ENCODE measurements at places on chromosomes 5 and 9.

GRCh38 chr5:123520677-123521247 lies 8.8 kb downstream of the CSNK1G3 start:
- DNase-seq = no peak

- peak; percentile 73 for DNase-seq
Observed at GRCh38 chr9:6567140-6567591, 78.4 kb downstream of the GLDC start.

DNA sequence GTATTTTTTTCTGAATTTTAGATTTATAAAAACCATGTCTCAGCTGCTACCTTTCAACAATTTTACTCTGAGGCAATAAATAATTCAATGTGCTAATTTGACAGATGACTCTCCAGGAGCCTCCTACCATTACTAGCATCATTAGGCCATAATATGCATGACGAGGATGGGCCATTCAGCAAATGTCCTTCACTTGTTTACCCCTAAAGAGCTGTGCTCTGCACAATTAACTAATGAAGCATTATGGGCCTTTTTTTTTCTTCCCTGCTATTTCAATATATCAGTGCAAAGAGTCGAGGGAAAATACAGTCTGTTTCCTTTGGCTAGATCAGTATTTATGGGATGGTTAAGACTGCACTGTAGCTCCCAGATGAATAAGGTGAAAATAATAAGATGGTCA lies 627.2 kb downstream of the ISL1 start:
- no peak for DNase-seq

DNA sequence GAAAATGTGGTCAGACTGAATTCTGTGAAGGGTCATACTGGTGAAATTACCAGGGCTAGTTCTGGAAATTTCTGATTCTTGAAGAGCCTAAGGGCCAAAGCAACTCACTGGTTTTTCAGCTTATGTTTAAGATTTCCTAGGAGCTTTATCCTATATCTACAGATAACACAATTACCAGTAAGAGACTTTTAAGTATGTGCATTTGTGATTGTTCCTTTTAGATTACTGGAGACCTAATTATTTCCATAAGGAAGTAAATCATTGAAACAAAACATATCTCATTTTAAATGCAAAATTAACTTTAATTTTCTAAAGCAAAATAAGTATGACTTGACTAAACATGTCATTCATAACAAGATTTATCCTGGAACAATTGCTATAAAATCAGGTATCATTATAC lies 134.2 kb downstream of the MPDZ start:
- no peak for DNase-seq

DNA sequence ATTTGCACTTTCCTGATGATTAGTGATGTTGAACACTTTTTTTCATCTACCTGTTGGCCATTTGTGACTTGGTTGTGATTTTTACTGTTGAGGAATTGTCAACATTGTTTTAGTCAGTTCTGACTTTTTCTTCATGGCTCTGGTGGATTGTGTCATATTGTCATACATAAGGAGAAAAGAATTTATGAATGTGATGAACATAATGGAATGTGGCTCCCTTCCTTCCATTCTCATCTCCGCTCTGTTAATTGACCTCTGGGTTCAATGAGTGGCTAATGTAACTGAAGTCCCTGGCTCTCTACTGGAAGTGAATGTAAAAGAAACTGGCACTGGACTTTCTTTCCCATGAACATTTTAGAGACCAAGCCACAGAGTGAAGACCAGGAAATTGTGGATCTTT lies 49.2 kb downstream of the KIAA1958 start:
- no peak for DNase-seq

GRCh38 chr9:36080519-36080918 lies 43.8 kb downstream of the RECK start:
- no peak for DNase-seq

DNA sequence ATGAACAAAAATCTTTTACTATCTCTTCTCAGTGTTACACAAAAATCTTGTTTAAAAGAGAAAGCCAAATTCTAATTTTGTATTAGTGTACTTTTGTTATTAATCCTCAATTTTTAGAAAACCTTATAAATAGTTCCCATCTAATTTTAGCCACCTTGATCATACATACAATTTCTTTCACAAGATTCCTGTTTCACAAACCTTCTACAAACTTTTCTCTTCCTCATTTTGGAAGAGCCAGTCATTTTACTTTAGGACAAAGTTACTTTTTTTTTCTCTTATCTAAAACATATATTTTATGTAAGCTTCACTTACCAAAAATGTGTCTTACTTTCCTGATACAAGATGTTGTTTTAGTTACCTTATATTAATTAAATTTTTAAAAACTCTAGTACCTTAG lies 161.3 kb downstream of the YIPF5 start:
- DNase-seq = no peak

DNA sequence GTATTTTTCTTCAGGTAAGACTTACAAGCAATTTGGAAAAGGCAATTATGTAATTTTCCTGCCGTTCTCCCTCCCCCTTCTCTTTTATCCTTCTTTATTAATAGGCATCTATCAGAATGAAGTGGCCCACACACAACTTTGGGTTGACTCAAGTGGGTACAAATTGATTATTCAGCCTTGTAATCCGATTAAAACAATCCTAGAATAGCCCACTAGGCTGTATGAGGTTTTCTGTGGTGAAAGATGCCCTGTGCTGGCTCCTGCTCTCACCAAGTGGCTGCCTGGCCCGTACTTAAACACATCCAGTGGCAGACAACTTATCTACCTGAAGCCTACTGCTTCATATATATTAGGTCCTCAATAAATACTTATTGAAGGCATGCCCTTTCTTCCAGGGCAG lies 177.3 kb upstream of the C9orf72 start:
- DNase-seq = no peak

DNA sequence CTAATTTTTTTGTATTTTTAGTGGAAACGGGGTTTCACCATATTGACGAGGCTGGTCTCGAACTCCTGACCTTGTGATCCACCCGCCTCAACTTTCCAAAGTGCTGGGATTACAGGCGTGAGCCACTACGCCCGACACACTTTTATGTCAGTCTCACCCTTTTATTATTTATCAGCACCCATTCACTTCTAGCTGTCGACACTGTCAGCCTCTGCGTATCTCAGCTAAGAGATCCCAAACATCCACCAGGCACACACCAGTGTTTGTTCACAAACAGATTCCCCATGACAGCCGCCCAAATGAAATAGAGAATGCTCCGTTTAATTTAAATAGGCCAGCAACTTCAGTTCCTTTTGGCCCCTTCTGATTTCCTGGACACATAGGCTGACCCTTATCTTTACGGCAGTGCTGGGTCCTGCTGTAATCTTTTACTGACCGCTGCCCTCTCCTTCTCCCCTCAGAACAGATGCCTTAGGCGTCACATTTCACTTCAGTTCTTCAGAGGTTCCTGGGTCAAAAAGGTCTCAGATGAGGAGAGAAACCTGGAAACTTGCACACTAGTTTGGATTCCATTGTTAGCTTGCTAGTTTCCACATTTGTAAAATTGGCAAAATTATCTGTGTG lies 43.1 kb upstream of the CKMT2 start:
- DNase-seq = no peak

DNA sequence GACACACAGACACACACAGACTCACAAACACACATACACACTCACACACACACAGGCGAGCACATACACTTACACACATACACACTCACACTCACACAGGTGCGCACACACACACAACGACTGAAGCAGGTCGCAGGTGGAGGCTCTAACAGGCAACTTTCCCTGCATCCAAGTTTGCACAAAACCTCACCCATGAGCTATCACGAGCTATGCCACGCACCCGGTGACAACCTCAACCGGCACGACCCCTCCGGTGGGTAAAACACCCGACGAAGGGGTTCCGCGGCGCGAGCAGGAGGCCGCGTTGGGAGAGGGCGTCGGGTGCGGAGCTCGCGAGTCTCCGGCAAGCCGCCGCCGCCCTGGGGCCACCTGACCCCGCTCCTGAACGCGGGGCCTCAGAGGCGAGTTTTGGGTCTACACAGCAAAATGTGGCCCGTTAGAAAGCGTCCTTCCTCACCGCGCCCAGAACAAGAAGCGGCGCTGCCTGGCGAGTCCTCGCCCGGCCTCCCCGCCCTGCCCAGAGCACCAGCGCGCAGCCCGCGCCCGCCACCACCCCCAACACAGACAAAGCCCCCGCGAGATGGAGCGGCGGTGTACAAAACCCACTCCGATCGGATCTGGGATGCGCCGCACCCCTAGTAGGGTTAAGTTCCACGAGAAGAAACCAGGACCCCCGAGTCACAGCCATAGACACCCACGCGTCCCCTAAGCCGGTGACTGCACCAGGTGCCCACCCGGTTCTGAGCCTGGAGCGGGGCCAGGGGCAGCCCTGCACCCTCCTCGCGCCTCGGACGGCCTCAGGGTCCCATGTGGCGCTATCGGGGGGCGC lies 665 bp downstream of the SLC6A3 start:
- DNase-seq = no peak

GRCh38 chr5:149999866-150000255 lies 593 bp downstream of the TIGD6 start:
- no peak for DNase-seq

GRCh38 chr5:31511305-31511704 lies 20.6 kb downstream of the DROSHA start:
- no peak for DNase-seq

- DNase-seq = no peak
Observed at GRCh38 chr9:38272710-38273109, 119.8 kb upstream of the ALDH1B1 start.

GRCh38 chr9:135198586-135199285 lies 111.3 kb downstream of the OLFM1 start:
- DNase-seq = no peak

GRCh38 chr9:117744856-117745389 lies 40.7 kb downstream of the TLR4 start:
- no peak for DNase-seq

- DNase-seq = no peak
Observed at GRCh38 chr5:56908942-56909293, 478 bp upstream of the SETD9 start.

GRCh38 chr9:20570756-20571155 lies 51.5 kb downstream of the MLLT3 start:
- no peak for DNase-seq

DNA sequence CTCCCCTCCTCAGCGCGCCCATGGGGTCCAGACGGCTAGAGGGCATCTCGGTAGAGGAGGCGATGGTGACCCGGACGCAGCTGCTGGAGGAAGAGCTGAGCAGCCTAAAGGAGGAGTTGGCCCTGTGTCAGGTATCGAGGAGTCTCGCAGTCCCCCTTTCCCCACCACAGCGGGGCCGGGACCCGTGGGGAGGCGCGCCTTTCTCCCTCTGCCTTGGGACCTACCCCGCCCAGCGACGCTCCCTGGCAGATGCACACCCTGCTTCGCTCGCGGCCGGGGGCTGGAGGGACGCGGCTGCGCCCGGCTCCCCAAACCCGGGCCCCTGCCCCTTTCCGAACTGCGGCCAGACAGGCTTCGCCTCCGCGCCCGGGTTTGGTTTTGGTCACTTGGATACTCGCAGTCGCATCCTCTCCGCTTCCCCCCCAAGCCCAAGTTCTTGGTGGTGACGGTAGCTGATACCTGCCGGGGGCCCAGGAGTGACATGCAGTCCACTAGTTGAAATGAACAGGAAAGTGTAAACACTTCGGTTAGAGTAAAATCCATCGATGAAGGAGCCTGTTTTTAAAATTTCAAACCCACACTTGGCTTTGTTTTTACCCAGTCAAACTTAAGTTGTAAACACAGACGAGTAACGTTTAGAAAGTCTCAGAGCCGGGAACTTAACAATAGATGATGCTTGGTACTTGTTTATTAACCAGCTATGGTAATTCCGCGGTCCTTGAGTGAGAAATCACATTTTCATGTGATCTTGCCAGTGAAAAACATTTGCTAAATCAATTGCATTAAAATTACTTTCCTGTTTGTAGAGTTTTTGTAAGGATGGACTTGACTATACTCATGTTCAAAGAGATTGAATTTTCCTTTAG lies 688 bp downstream of the CNTLN start:
- peak; percentile 30 for DNase-seq

- DNase-seq = no peak
Observed at GRCh38 chr9:113721856-113722255, 154.3 kb upstream of the ZNF618 start.

- no peak for DNase-seq
Observed at GRCh38 chr5:142719836-142720370, 34.0 kb upstream of the FGF1 start.

GRCh38 chr9:94741866-94742265 lies 15.4 kb downstream of the AOPEP start:
- DNase-seq = no peak

- DNase-seq = no peak
Observed at GRCh38 chr5:134579284-134579771, 53.3 kb downstream of the SAR1B start.

GRCh38 chr9:83065233-83065632 lies 2.3 kb upstream of the RASEF start:
- DNase-seq = no peak

DNA sequence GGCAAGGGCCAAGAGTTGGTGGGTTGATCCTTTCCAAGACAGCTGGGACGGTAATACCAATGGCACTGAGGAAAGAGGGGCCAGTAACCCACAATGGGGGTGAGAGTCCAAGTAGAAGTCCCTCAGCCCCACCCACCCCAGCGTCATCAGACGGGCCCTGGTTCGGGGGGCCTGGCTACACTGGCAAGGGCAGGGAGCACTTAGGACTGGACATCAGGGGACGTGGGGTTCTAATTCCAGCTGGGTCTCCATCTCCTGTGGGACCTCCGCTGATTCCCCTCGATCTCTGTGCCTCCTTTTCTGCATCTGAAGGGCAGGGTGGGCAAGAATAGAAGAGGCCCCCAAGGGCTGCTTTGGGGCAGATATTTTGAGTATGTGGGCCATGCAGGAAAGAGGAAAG lies 53.5 kb upstream of the FCN1 start:
- DNase-seq = no peak

DNA sequence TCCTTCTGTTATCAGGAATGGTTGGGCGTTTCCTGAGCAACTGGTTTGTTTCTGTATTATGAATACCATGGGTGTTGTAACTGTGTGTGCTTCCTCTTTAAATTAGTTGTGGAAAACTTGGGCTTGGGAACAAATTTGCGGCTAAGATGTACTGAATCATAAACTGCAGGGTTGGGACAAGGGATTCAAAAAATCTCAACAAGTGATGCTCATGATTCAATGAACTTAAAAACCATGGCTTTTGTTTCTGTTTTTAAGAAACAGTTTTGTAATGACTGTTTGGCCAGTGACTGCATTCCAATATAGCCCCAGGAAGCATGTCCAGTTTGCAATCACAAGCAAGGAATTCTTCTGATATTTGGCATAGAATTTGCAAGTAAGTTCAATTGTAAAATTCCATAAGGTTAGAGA lies 657.5 kb upstream of the WWC1 start:
- no peak for DNase-seq

GRCh38 chr5:136133222-136133921 lies 727 bp downstream of the SMAD5 start:
- peak; percentile 48 for DNase-seq

DNA sequence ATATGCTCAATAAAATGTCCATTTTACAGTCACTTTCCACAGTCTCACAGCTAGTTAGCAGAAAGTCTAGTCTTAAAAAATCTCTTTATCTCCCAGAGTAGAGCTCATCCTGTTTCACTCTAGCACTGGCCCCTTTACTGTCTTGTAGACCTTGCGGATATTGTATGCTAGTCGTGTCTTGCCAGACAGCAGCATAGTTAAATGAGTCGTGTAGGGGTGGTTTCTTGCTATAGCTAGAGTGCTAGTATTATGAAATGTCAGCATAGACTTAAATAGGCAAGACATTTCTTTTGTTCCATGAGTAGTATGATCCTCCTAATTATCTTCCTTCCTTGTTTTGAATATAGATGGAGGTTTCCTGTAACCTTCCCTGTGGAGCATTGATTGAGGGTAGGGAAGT lies 77.4 kb downstream of the C7 start:
- no peak for DNase-seq

- no peak for DNase-seq
Observed at GRCh38 chr5:75571547-75571946, 39.7 kb upstream of the ANKDD1B start.

- DNase-seq = no peak
Observed at GRCh38 chr5:153893817-153894216, 144.9 kb downstream of the FAM114A2 start.
